ENCODE measurements at places on chromosomes 7 and 10.

DNA sequence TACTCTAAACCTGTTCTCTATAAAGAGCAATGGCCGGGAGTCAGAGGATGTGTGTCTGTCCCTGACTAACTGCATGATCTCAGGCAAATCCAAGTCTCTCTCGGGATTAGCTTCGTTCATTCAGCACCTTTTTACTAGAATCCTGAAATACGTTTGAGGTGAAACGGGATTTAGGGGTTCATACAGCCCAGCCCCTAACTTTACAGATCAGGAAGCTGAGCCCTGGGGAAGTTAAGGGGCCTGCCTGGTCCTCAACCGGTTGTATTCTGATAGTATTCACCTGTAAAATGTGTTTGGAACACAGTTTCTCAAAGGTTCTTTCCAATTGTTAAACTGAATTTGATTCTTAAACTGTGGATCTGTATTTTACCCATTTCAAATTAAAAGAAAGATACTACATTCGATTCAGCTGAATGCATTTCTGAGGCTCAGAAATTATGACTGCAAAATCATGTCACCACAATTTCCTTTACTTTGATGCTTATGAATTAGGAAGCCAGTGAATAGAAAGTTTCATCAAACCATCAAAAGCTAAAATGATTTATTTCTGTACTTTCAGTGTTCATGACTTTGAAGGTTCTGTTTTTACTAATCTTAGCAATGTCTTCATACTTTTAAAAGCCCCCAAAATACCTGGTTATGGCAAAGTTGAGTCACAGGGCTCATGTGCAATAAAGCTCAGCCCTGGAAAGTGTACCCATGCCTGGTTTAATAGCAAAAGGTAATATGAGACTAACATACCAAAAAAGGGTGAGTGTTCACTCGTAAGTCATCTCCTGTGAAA is 28.9 kb upstream of the EZH2 start:
- DNase-seq, result no peak

DNA sequence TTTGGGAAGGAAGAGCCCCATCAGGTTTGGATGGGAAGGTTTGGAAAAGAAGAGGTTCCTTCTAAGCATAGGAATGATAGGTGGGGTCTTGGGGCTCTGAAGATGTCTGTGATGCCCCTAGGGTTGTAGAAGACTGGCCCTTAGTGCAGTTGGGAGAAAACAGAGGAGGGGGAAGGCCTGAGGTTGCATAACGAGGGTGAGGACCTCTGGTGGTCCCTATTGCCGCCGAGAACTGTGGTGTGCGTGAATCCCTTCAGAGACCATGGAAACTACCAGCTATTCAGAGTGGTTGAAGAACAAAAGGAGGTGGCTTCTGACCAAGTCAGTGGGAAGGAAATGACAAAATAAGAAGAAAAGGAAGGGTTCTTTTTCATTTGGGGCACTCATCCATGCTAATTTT is 3.1 kb upstream of the PKD2L1 start:
- no peak for DNase-seq

GRCh38 chr10:101451667-101452069 is 97.7 kb downstream of the BTRC start:
- no peak for DNase-seq

DNA sequence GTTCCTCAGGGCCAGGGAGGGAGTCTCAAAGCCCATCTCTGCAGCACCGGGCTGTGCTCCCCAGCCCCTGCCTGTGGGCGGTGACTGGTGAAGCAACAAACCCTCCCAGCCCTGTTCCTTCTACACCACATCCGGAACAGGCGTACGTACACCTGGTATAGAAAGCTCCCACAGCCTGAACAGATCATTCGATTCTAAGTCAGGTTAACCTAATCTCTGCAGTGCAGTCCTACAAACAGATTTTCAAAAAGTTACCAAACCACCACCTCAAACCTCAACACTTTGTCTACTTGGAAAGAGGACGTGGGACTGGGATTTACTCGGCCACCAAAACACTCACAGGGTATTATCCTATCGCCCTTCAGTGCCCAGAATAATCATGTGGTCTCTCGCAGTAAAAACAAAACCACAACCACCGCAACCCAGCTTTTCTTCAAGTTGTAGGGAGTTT is 238.4 kb downstream of the DIP2C start:
- peak; percentile 39 for DNase-seq

DNA sequence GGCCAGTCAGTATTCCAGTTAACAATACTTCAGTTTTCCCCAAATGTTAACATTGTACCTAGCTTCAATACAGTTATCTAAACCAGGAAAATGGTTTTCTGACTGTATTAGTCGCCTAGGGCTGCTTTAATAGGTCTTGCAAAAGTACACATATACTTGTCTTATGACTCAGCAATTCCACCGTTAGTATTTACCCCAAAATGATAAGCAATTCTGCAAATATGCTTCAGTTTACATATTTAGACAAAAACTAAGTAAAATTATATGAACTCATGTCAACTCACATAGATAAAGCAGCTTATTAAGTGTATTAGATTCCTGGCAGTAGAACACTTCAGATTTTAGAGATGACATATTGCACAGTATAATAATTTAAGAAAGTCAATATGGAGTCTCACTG is 363.3 kb downstream of the ARL4A start:
- DNase-seq, result no peak

DNA sequence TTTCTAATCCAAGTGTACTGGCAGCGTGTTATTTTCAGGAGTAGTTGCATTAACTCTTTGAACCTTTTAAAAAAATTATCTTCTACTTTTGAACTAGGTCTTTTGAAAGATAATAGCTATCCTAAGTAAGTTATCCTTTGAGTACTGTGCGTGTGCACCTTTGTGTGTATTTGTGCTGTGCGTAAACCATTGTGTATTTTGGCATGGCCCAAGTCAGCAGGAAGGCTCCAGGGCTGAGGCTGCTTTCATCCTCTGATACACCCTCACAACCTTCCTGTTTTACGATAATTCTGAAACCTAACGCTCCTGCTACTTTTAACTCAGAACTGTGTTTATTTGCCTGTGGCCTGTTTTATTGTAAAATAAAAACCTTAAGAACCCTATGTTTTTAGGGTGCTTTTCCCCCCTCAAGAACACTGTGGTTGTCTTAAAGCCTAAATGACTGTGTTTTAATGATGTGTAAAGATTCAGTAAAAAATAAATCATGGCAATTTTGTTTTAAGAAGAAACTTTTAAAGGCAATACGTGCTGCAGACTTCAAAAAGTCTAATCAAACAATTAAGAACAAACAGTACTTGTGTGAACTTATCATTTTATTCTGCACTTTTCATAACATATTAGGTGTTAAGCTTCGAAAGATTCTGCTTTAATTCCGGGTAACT is 57.5 kb downstream of the HDAC9 start:
- DNase-seq, result no peak

DNA sequence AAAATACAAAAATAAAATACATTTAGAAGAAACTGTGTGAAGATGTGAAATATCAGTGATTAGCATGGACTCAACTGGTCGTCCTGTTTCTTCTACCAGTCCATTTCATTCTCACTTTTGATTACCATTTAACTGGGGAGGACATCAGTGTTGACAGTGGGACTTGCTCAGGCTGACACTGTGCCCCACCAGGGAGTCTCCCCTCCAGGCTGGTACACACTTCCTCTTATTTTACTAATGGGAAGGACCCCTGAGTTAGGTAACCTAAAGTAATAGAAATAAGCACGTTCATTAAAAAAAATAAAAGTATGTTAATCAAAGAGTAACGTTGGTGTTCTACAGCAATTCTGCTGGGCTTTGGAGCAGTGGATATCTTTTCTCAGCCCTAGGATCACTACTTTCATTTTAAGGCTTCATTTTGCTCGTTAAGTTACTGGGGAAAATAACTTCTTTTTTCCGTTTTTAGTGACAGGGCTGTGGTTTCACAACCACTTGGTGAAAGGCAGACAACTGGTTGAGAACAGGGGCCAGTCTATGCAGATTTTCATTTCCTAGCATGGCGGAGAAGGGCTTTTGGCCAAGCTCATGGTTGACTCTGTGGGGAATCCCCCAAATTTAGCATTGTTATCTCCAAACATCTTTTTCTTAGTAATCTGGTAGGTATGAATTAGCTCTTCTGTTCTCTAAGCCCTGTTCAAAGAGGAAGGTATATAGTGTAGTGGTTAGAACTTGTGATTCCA is 2.1 kb downstream of the SNX10 start:
- peak; percentile 91 for DNase-seq

- no peak for DNase-seq
Measured at GRCh38 chr10:131662851-131663250, 238.0 kb upstream of the PPP2R2D start.

- peak; percentile 51 for DNase-seq
Measured at GRCh38 chr7:4791738-4792536, 16.5 kb downstream of the AP5Z1 start.

DNA sequence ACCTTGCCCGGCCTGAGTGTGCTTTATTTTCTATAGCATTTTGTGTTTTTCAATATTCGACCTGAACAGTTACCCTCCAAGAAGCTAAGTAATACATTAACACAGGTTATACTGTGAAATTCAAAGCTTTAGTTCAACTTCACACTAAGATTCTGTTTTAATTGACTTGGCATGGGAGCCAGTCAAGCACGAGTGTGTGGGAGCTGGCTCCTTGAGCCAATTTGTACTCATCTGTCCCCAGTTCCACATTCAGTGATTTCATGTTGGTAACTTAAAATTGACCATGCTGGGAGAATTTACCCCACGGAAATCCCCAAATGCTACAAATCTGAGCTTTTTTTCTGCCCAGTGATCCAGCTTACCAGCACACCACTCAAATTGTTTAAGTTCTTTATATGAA is 20.3 kb downstream of the TSPAN12 start:
- DNase-seq, result no peak

- DNase-seq, result no peak
Measured at GRCh38 chr10:113425541-113425951, 127.3 kb upstream of the HABP2 start.

GRCh38 chr10:132363921-132364593 is 32.1 kb downstream of the LRRC27 start:
- no peak for DNase-seq

DNA sequence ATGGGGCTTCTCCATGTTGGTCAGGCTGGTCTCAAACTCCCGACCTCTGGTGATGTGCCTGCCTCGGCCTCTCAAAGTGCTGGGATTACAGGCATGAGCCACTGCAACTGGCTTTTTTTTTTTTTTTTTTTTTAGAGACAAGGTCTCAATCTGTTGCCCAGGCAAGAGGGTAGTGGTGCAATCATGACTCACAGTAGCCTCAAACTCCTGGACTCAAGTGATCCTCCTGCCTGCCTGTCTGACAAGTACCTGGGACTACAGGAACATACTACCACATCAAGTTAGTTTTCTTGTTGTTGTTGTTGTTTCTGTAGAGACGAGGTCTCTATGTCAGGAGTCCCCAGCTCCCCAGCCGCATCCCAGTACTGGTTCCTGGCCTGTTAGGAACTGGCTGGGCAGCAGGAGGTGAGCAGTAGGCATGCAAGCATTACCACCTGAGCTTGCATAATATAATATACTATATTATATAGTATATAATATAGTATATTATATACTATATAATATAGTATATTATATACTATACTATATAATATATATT is 55.7 kb downstream of the TPK1 start:
- no peak for DNase-seq

DNA sequence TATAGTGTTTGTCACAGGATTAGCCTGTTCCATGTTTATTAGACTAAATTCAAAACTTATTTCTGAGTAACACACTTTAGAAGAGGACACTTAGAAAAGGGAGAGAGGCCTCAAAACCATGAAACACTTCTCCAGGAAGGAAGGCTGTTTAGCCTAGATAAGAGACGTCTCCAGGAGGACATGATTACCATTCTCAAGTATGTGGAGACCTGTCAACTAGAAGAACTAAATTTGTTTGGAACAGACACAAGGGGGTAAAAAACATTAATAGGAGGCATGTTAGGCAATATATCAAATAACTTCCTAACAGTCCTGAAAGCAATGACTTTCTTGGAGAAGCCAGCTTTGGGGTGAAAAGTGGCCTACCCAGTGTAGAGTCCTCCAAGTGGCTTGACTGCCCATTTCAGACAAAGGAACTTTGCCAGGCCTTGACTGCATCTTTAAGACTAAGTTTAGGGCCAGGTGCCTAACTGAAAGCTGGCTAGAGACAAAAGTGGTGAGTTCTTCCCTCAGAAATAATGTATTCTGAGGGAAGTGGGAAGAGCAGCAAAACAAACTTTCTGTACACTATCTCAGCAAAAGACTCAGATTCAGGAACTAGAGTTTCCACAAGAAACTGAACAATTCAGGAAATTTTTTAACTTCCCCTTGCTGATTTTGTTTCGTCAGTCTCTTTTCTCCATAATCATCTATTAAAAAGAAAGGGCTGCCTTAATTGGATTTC is 11.8 kb downstream of the NCOA4 start:
- DNase-seq, result peak; percentile 46

Data from Kasumi-1 (cell line).